ENCODE measurements at places on chromosomes 3 and 15.

- no peak for DNase-seq
Observed at GRCh38 chr15:42371096-42371495, 11.8 kb downstream of the CAPN3 start.

GRCh38 chr3:37964716-37965115 is 25.9 kb upstream of the VILL start:
- DNase-seq = no peak

GRCh38 chr3:106913111-106913698 is 464.0 kb upstream of the CCDC54 start:
- no peak for DNase-seq

DNA sequence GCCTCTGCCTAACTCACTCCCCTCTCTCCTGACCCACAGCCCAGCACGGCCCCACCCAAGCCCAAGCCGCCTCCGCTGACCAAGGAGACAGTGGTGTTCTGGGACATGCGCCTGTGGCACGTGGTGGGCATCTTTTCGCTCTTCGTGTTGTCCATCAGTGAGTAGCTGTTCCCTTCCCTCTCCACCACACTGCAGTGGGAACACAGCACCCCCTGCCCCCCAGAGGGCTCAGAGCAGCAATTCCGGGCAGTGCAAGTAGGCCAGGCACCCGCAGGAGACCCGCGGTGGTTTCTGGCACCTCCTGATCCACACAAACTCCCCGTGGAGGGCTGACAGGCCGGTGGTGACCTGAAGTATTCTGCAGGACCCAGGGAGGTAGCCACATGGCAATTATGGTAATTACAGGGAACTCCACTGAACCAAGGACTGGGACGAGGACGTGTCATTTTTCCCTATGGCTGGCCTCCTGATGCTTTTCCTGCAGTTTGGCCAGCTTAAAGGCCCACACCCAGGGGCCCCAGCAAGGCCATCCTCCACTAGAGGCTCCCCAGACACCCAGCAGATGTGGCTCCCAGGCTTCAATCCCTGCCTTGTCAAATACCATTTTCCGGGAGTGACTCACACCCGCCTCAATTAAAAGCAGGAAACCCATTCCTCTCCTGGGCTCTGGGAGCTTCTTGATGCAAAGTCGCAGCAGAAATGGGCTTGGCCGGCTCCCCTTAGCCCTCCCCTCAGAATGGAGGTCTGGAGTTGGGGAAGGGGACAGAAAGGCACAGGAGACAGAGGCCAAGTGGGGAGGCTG is 4.8 kb downstream of the TMIE start:
- no peak for DNase-seq

GRCh38 chr3:15592968-15593367 is 8.4 kb downstream of the HACL1 start:
- no peak for DNase-seq

Measured in stimulated activated CD4-positive, alpha-beta T cell treated with anti-CD3 and anti-CD28 coated beads, Interleukin-15, amount 100 ng/mL, for 1 hour (primary cell).